ENCODE measurements at places on chromosomes 2 and 18.

GRCh38 chr2:233850745-233851144 is 3.6 kb downstream of the HJURP start:
- no peak for DNase-seq

DNA sequence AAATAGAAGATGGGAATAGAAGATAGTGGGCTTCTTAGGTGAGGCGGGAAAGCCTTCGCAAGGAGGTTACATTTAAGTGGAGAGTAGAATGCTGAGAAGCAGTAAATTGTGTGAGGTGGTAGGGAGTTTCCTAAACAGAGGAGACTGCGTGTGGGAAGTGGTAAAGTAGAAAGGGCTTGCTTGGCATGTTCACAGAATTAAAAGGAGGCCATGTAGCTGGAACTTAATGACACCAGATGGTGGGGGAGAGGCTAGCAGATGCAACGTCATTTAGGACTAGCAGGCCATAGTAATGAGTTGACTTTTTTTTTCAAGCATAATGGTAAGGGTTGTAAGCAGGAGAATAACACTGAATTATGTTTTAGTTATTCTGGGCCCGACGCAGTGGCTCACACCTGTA is 13.0 kb upstream of the RTN4 start:
- no peak for DNase-seq

DNA sequence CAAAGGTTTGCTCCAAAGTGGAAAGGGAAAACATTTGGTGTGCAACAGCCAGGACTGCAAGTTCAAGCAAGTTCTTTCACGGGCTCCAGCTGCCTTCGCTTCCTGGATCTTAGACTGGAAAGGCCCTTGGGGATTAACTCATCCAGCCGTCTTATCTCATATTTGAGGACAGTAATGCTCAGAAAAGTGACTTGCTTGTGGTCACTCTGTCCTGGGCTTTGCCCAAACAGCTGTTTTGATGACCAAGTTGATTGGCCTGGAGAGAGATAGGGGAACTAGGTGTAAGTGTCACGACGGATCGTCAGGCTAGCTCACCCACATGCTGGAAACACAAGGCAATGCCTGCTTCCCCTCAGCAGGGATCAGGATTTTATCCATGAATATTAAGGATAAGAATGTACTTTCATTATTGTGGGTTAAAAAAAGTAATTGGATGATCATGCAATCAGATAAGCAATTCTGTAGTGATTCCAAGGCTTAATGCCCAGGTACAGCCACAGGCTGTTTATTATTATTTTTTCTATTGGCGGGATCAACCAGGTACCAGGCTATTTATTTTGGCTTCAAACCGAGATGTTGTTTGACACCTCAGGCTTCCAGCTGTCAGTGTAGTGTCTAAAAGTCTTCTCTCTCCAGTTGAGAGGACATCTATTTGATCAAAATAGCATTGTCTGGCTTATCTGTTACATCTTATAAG is 162.5 kb upstream of the EPAS1 start:
- peak; percentile 12 for DNase-seq

DNA sequence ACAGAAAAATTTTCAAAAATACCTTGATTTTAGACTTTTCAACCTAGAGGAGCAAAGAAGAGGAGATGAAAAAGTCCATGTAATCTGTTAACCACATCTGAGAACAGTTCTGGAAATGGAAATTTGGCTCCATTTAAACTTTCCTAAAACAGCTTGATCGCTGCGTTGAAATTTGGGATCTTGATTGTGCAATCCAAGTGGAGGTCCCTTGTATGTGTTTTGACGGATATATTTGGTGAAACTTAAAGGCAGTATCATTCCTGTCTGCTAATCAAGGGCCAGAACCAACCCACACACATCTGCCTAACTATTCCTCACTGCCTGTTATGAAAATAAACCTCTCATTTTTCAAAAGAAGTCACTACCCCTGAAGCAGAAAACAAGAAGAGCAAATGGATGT is 46.6 kb downstream of the SPATS2L start:
- DNase-seq: no peak

Measured in DMS153 (cell line).